Camera-type eye (tissue), 1 donor: ENCODE measurements at places on chromosomes 7 and 10. TPM values are rescaled to one million over a fixed set of nuclear protein-coding genes. Genes with fewer than 3 reads are reported as not detected.

ARHGEF35 gene
- 6.2 TPM for total RNA-seq

NEURL1 gene
- total RNA-seq: 16.8 TPM

CAMK2B gene
- 39.1 TPM for total RNA-seq

ADAM8 gene
- 4.0 TPM for total RNA-seq

SPAG6 gene
- total RNA-seq: 0.77 TPM

ARHGEF5 gene
- total RNA-seq: 6.9 TPM

EMX2 gene
- total RNA-seq: 5.0 TPM

KIAA1217 gene
- total RNA-seq: 61.4 TPM

TOMM7 gene
- total RNA-seq: 63.6 TPM

PDAP1 gene
- total RNA-seq: 58.3 TPM

WNT2 gene
- 2.6 TPM for total RNA-seq

VWA2 gene
- 3.0 TPM for total RNA-seq

HOGA1 gene
- total RNA-seq: 1.6 TPM

GLI3 gene
- total RNA-seq: 30.2 TPM

OPTN gene
- 39.9 TPM for total RNA-seq

VWC2 gene
- 3.7 TPM for total RNA-seq

LRMDA gene
- 14.8 TPM for total RNA-seq

SLC13A1 gene
- not detected for total RNA-seq

MAT1A gene
- total RNA-seq: 0.38 TPM
